Activated gamma-delta T cell treated with anti-CD3 and anti-CD28 coated beads, Interleukin-2, amount 50 U/mL, for 16 hours (primary cell): ENCODE measurements at places on chromosomes 1 and 21.

GRCh38 chr1:113320272-113320671, 70.0 kb upstream of the MAGI3 start:
- DNase-seq, result no peak

DNA sequence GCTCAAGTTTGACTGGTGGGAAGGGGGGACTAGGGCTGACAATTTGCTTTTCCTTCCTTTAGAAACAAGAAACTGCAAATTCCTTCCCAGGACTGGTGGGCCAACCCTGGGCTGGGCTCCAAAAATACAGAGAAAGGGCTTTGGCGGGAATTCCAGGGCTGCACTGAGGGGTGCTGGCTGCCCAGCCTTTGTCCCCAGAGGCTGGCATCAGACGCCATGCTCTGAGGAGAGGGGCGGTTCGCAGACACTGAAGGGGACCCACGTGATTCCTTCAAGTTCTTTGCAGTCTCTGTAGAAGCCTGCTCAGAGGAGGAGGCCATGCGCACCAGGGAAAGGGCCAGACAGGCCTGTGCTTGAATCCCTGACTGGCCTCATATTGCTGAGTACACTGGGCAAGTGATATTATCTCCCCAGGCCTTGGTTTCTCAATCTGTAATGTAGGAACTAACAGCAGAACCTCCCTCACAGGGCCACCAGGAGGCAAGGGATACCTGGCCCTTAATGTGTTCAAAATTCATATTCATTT, 119.5 kb downstream of the EPHB2 start:
- no peak for DNase-seq

DNA sequence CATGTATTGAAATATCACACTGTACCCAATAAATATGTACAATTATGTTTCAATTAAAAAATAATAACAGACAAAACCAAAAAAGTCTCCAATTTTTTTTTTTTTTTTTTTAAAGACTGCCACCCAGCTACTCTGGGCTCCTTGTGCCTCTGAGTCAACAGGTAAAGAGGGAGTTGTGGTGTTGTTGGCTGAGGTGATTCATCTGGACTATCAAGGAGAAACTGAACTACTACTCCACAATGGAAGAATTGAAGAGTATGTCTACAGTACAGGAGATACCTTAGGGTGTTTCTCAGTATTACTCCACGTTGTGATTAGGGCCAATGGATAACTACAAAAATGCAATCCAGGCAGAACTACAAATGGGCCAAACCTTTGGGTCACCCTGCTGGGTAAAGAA, 67.9 kb downstream of the SCMH1 start:
- DNase-seq, result no peak

DNA sequence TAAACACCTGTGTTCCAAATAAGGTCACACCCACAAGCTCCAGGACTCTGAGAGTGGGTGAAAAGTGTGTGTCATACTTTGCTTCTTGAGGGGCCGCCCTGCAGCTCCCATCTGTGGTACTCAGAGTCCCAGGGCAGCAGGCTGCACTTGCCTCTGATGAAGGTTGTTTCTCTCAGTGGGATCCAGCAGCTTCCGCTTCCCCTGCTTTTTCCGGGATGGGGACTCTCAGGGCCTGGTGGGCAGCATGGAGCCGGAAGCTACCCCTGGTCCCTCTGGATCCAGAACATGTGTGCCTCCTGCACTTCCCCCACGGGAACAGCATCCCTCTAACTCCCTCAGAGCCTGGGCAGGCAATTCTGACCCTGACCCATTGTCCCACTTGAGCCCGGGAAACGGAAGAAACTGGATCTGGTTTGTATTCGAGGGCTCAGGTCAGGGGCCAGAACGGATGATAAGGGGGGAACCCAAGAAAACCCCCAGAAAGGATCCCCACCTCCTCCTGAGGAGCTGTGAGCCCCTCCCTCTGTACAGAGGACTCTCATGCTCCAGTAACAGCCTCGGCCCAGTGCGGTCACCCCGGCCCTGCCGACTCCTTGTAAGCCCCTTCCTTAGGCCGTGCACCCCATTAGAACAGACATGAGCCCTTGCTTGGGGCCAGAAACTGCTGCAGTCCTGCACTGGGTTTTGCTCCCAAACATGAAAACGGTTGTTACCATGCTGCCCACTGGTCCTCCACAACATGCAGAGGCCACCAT, 189.5 kb upstream of the C1orf174 start:
- DNase-seq, result no peak

- no peak for DNase-seq
Measured at GRCh38 chr21:46126309-46127238, 28.7 kb downstream of the COL6A2 start.

DNA sequence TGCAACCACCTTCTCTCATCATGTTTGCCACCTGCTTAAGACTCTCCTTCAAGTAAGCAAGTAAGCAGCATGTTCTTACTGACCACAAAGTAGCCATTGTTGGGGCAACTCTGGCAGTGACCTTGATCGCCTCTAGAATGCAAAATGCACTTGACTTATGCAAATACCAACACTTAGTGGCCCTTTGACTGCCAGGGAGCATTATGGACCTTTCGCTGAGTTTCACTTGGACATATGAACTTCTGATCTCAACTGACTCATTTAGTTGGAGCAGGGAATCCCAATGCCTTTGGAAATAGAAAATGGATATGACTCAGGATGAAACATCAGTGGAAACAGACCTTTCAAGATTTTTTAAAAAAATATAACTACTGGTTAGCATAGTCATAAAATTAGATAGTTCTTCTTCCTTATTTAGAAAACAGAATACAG, 6.1 kb upstream of the PLA2G5 start:
- DNase-seq, result no peak

DNA sequence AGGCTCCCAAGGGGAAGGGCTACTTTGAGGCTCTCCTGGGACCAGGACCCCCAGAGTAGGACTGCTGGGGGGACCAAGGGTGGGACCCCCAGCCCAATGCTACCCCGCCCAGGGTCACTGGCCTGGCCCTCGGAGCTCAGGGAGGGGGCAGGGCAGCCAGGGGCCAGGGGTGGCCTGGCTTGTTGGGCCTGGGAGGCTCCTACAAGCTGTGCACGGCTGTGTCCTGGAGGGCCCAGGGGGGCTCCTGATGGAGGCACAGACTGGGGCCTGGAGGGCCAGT, 2.2 kb downstream of the HES4 start:
- DNase-seq, result no peak

- peak; percentile 20 for DNase-seq
Measured at GRCh38 chr1:203342192-203342940, 8.6 kb downstream of the FMOD start.

DNA sequence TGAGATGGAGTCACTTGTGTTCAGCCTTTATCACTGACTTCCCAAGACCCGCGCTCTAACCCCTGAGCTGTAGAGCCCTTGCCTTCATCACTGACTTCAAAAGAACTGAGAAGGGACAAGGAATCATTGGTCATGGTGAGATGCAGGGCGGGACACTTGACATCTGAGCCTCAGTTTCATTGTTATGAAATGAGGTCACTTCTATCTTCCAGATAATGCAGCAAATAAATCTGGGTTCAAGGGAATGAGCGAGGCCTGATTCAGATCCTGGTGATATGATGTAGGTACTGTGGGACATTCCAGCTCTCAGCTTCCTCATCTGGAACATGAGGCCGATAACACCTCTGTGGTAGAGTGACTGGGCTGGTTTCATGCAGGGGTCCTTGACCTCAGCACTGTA, 13.8 kb downstream of the KAZN start:
- no peak for DNase-seq

DNA sequence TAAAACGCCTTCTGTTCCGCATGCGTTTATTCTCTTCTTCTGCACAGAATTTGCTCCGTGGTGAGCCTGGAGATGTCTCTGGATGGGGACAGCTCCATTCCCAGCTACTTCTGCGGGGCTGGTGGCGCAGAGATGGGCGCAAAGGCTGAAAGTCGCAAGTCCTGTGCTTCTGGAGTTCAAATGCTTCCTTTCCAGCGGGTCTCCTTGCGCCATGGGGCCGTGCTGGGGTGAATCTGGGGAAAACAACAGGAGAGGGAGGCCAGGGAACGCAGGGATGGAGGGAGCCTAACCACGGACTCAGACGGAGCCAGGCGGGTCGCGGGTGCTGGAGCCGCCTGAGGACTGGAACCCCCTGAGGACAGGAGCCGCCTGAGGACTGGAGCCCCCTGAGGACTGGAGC, 2.9 kb upstream of the OR2T12 start:
- no peak for DNase-seq

DNA sequence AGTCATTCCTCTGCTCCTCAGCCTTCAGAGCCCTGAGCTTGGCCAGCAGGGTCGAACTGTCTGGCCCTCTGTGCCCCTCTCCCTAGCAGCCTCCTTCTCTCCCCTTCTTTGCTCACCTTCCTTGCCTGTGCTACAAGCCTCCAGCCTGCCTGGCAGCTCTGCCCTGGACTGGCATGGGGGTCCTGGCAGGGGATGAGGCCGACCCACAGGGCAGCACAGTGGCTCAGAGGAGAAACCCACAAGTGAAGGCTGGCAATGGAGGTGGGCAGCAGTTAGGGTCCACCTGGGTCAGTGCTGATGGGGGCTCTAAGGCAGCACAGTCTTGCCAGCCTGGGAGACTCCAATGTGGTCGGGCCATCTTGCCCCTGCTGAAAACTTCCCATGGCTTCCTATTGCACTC, 274.2 kb downstream of the GRIK3 start:
- DNase-seq, result no peak

DNA sequence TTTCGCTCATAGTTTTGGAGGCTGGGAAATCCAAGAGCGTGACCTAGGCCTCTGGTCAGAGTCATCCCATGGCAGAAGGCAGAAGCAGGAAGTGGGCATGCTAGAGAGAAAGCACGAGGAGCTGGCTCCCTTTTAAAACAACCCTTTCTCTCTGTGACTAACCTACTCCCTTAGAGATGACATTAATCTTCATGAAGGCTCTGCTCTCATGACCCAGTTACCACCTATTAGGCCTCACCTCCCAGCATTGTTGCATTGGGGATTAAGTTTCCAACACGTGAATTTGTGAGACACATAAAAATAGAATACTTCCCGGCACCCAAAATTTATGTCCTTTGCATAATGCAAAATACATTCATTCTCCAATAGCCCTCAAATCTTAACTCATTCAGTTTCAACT, 223.1 kb upstream of the ST6GALNAC5 start:
- no peak for DNase-seq

- DNase-seq, result peak; percentile 61
Measured at GRCh38 chr1:18883636-18884418, 18.5 kb downstream of the ALDH4A1 start.

DNA sequence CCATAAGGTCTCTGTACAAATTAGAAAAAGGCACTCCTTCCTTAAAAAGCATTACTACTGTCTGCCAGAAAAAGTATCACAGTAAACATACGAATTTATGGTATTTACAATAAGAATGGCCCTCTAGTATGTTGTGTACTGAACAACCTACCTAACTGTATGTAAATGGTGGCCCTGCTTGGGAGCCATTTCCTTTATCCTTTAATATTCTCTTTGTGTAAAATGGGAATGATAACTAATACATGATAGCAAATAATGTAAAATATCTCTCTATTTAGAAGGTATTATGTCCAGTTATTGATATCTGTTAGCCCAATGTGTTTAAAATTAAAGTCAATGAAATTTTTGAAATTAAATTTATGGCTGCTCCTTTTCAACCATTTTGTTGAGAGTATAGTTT, 5.2 kb downstream of the DR1 start:
- DNase-seq, result no peak

- DNase-seq, result no peak
Measured at GRCh38 chr1:239725933-239726332, 339.6 kb downstream of the CHRM3 start.

DNA sequence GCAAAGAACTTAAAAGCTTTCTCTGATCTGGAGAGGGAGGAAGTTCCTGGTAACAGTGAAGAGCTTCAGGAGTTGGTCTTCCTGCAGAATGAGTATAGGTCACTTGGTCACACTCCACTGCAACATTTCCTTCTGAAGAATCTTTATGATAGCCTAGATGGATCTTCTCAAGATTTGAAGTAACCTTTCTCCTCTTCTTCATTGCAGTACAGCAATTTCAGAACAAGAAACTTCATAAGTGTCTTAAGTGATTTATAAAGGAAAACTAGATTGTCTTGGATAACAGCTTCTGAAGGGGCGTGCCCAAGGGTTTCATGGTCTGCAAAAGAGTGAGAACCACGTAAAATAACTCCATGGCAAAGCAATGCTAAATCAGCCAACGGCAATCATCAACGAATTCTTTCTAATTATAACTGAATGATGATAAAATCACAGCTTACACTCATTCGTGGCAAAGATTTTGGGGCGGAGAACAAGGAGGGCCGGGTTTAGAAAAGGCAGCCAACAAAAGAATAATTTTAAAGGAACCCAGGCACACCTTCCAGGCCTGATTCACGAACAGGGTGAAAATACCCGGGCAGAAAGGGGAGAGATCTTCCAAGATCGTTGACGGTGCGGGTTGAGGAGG, 53.9 kb upstream of the ASPM start:
- DNase-seq, result no peak

DNA sequence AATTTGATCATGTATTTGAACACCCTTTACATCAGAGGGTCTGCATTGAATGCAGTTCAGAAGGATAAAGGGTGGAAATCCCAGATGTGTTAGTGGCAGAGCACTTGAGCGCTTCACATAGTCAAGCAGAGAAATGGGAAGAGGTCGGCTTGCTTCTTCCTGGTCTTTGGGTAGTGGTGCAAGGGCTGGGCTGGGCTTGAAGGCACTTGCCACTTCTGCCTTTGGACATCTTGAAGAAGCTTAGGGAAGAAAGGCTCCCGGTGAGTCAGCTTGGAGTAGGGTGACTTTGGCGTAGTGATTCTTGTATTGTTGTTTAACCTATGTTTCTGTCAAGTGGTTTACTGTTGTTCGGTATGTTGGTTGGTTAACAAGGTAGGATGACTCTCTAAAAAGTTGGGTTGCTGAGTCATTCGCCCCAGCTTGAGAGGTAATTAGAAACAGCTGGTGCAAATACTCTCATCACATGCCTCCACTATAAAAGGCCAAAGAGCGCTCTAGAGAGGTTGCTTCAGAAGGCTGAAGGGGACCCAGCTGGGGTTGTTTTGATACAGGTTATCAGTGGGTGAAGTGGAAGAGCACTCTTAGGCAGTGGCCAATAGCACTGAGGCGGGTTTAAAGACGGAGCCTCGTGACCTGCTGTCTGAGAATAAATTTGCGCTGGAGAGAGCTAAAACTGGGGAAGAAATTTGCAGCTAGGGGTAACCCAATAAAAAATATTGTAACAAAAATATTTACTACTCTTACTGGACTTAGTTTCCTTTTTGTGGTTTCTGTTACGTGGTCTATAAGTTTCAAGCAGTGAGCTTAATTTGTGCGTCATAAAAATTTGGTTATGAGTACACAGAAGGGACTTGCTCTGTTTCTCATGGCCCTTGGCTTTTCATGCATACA, 1.4 kb downstream of the BACH1 start:
- DNase-seq, result peak; percentile 39

DNA sequence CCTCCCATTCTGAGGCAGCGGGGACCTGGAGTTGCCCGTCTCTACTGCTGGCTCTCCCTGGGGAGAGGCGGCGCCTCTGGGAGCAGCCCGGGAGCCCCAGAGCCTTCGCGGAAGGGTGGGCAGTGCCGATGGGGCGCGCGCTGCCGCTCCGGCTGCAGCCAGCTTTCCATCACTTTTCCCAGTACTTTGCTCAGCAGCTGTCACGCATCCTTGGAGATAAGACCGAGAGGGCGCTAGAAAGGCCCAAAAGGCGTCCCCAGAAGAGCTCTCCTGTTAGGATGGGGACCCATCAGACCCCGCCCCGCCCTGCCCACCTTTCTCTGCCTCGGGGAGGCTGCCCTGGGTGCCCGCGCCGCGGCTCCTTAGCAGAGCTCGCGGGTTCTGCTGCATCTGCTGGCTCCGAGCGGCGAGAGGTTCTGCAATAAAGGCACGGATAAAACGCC, 534 bp downstream of the KCNH1 start:
- DNase-seq, result no peak

GRCh38 chr1:204818998-204819397, 51.7 kb upstream of the NFASC start:
- DNase-seq, result no peak
